Activated naive CD8-positive, alpha-beta T cell treated with anti-CD3 and anti-CD28 coated beads, Interleukin-2, amount 50 U/mL, for 24 hours (primary cell): ENCODE measurements at places on chromosomes 5 and 9.

DNA sequence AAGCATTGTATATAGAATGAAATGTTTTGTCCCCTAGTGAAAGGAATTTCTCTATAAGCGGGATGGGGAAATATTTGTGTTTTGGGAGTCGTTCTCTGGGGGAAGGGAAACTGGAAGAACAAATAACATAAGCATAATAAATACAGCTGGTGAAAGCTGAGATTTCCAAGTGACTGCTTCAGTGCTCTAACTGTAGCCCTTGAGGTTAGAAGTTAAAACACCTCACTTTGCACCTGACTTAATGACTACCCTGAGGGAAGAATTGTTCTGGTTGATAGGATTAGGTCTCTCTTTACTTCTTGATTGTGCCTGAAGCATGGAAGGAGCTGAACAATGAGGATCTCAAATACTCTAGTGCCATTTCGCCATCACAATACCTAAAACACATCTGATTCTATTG is 307.4 kb downstream of the MAN2A1 start:
- H3K4me3 ChIP-seq: no peak overlapping the region
- peaks cover 2% of the 10 kb centered on the region for H3K27me3 ChIP-seq
- H3K4me1 ChIP-seq: peaks cover 18% of the 10 kb centered on the region
- H3K27ac ChIP-seq: no peak overlapping the region
- H3K36me3 ChIP-seq: no peaks in the 10 kb centered on the region
- no peak for DNase-seq

DNA sequence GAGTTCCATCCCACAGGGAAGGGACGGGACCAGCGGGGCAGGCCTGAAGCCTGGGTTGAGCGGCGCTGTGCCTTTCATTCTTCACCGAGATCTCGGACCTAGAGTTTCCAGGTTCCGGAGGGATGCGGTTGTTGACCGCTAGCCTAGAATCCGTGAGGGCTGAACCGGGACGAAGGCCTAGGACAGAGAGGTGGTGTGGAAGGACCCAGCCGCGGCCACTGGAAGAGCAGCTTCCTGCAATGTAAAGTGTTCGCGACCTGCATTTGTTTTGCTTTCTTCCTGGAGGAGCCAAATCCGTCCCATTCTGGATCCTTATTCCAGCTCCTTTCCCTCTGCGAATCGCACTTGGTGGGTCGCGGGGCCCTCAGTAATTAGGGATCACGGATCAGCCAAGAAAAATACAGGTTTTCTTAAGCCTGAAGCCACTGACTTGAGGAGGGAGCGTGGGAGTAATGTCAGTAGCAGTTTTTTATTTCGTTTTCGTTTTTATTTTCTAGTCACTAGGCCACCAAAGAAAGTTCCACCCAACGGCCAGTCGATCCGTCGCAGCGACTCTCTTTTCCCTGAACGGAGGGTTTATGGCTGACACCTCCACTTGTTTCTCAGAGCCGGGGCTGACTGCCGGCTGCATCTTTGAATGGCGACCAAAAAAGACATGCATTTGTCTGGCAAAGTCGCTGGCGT is 48.6 kb downstream of the ANXA2R start:
- peak overlapping the region; percentile 98 for H3K4me3 ChIP-seq
- H3K36me3 ChIP-seq: peaks cover 12% of the 10 kb centered on the region
- H3K4me1 ChIP-seq: peaks cover 64% of the 10 kb centered on the region
- no peaks in the 10 kb centered on the region for H3K27me3 ChIP-seq
- peak; percentile 32 for DNase-seq

- peaks cover 2% of the 10 kb centered on the region for H3K27me3 ChIP-seq
- DNase-seq: no peak
- H3K36me3 ChIP-seq: no peaks in the 10 kb centered on the region
- no peak overlapping the region for H3K4me3 ChIP-seq
- H3K4me1 ChIP-seq: peaks cover 18% of the 10 kb centered on the region
These were observed 69.7 kb downstream of the TRIO start for GRCh38 chr5:14212838-14213237.

DNA sequence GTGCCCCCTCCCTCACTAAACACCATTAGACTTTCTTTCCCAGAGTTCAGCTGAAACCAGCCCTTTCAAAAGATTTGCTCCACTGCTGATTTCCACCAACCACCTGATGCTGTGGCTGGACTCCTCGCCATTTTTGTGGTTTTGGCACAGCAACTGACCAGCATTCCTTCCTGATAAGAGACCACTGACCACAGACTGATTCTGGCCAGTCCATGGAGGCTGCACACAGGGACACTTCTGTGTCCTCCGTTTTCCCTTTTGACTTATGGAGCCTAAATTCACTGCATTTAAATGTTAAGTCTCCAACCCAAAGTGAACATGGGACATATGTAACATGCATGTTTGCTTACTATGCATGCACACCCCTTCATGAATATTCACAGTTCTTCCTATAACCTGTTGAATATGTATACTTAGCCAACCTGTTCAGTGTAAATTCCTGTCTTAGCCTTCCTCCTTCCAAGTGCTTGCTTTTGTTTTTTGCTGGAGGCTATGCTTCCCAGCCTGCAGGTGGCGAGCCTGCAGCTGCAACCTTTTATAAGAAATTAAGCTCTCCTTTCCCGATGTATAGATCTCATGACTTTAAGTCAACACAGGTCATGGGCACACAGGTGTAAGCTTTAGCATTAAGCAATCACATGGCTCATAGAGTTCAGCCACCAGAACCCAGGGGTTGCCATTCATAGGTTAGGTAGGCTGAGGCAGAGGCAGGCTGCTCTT is 78.7 kb downstream of the ACTL7B start:
- DNase-seq: no peak
- peaks cover 9% of the 10 kb centered on the region for H3K27me3 ChIP-seq
- H3K36me3 ChIP-seq: no peaks in the 10 kb centered on the region
- no peak overlapping the region for H3K4me3 ChIP-seq
- no peak overlapping the region for H3K27ac ChIP-seq
- H3K4me1 ChIP-seq: no peaks in the 10 kb centered on the region

DNA sequence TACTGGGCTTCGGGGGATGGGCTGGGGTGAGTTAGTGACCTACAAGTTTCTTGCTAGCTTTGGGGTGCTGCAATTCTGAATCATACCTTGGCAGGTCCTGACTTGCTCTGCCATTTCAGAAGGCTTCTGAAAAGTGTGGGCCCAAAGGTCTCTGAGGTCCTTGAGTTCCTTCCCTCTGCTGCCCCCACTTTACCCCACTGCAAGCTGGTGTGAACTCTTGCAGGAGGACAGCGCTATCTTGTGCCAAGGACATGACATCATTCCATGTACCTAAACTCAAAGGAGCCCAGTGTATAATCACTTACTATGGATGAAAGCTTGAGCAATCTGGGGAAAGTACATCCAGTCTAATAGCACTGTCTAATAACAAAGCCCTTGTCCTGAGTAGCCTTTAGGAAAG is 157.4 kb downstream of the RMI1 start:
- no peak overlapping the region for H3K4me3 ChIP-seq
- H3K36me3 ChIP-seq: no peaks in the 10 kb centered on the region
- H3K27ac ChIP-seq: no peak overlapping the region
- DNase-seq: no peak
- peaks cover 37% of the 10 kb centered on the region for H3K27me3 ChIP-seq

GRCh38 chr5:139955616-139956273 is 87.4 kb downstream of the NRG2 start:
- peaks cover 19% of the 10 kb centered on the region for H3K27me3 ChIP-seq
- H3K4me1 ChIP-seq: no peaks in the 10 kb centered on the region
- no peak overlapping the region for H3K4me3 ChIP-seq
- no peaks in the 10 kb centered on the region for H3K36me3 ChIP-seq
- no peak for DNase-seq
- no peak overlapping the region for H3K27ac ChIP-seq

- H3K27ac ChIP-seq: no peak overlapping the region
- peaks cover 12% of the 10 kb centered on the region for H3K4me1 ChIP-seq
- peaks cover 5% of the 10 kb centered on the region for H3K27me3 ChIP-seq
- DNase-seq: peak; percentile 60
- no peaks in the 10 kb centered on the region for H3K36me3 ChIP-seq
These were observed 35.3 kb upstream of the CLPTM1L start for GRCh38 chr5:1380011-1380817.

DNA sequence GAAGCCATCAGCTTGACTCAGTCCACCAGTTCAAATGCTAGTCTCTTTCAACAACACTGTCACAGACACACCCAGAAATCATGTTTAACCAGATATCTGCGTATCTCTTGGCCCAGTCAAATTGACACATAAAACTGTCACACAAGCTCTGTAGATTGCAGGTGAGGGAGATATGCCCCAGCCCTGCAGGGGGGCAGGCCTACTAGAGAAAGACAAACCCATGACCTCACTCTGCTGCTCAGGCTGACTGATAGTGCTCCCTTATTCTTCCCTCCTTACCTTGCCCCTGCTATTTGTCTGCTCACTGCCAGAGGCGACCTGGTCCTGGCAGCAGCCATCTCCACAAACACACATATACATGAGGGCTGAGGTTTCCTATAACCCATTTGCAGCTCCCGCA is 351.3 kb downstream of the DRD1 start:
- H3K4me3 ChIP-seq: no peak overlapping the region
- H3K36me3 ChIP-seq: no peaks in the 10 kb centered on the region
- no peak for DNase-seq

DNA sequence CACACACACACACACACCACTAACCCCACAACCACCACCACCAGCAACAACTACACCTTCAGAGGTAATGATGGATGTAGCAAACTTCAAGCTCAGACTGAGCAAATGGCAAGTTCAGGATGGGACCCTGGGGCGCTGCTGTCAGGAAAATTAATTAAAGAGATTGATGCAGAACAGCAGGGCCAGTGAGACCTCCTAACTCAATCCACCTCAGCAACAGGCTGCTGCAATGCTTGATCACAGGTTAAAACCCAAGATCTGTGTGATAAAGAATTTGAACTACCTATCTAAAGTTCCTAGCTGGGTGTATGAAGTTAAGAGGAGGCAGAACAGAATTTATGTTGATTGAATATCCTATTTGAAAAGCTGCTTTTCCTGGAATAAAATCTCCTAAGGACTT is 140.3 kb upstream of the FER start:
- H3K27ac ChIP-seq: no peak overlapping the region
- H3K27me3 ChIP-seq: peaks cover 2% of the 10 kb centered on the region
- DNase-seq: no peak
- H3K4me1 ChIP-seq: no peaks in the 10 kb centered on the region
- no peaks in the 10 kb centered on the region for H3K36me3 ChIP-seq

DNA sequence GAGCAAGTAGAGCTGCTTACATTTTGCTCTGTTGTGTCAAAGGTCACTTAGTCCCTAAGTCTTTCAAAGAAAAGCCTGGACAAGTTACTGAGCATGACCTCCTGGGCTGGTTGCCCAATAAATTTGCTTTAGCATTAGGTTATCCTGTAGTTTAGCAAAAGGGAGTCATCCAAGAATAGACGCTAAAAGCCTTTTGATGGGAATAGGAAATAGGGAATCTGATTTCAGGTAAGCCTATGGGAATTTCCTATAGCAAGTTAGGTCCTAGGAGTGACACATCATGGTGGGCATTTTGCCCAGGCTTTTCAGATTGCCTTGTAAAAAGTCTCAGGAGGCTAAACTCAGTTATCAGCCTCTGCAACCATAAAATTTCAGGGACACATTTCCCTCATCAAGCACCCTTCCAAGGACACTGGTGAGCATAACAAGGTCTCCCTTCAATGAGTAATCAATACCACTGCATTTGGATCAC is 67.6 kb upstream of the RANBP3L start:
- no peaks in the 10 kb centered on the region for H3K36me3 ChIP-seq
- H3K4me3 ChIP-seq: no peak overlapping the region
- no peak for DNase-seq
- H3K27me3 ChIP-seq: no peaks in the 10 kb centered on the region
- H3K4me1 ChIP-seq: no peaks in the 10 kb centered on the region
- no peak overlapping the region for H3K27ac ChIP-seq

DNA sequence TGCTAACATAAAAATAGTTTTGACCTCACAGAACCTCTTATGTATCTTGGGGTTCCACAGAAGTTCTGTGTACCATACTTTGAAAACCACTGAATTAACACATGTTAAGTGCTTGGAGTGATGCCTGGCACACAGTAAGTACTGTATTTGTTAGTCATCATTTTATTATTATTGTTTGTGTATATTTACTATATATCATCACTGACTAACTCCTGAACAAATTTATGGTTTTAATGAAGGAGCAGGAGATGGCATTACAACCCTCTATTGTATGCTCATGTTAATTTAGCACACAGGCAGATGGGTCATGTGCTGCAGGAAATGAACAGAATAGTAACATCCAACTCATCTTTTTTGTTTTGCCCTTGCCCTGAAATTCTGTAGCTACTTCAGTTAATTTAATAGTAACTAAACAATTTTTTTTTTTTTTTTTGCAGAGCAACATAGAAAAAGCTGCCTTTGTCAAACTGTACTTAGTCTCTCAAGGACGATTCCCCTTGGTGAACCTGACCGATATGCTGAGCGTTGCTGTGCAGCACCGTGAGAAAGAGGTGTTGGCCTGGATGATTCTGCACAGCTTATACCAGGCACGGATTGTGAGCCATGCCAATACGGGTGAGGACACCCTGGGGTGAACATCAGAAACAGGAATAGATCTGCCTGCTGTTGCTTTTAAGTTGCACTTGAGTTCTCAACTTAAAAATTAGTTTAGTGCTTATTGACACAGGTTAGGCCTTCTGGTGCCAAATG is 45.4 kb downstream of the HACD4 start:
- no peak overlapping the region for H3K4me3 ChIP-seq
- no peaks in the 10 kb centered on the region for H3K27me3 ChIP-seq
- DNase-seq: no peak
- peaks cover 2% of the 10 kb centered on the region for H3K4me1 ChIP-seq

DNA sequence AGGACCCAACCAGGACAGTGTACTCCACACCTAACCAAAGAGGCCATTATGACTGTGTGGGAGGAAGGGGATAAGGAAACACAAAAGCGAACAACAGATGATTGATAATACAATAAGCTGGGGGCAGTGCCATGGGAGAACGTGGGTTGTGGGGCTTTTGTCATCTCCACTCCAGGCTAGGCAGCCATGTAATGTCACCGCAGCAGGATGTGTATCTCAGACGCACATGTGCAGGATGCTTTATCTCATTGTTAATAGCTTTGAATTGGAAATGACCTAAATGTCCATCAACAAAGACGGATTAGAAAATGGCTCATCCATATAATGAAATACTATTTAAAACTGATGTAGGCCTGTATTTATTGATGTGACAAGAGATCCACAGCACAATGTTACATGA is 51.0 kb downstream of the EPB41L4B start:
- H3K4me3 ChIP-seq: no peak overlapping the region
- peaks cover under 1% of the 10 kb centered on the region for H3K27me3 ChIP-seq
- no peak overlapping the region for H3K27ac ChIP-seq
- H3K36me3 ChIP-seq: no peaks in the 10 kb centered on the region
- no peak for DNase-seq
- H3K4me1 ChIP-seq: no peaks in the 10 kb centered on the region

DNA sequence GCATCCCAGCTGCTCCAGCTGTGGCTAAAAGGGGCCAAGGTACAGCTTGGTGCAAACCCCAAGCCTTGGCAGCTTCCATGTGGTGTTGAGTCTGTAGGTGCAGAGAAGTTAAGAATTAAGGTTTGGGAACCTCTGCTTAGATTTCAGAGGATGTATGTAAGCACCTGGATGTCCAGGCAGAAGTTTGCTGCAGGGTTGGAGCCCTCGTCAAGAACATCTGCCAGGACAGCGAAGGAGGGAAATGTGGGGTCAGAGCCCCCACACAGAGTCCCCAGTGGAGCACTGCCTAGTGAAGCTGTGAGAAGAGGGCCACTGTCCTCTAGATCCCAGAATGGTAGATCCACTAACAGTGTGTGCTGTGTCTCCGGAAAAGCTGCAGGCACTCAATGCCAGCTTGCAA is 236.2 kb upstream of the ADRA1B start:
- H3K36me3 ChIP-seq: peaks cover 12% of the 10 kb centered on the region
- H3K27ac ChIP-seq: no peak overlapping the region
- peaks cover 14% of the 10 kb centered on the region for H3K4me1 ChIP-seq
- H3K4me3 ChIP-seq: no peak overlapping the region
- no peaks in the 10 kb centered on the region for H3K27me3 ChIP-seq
